ENCODE measurements at places on chromosomes 4 and X. TPM values are rescaled to one million over a fixed set of nuclear protein-coding genes. Genes with fewer than 3 reads are reported as not detected.

DNA sequence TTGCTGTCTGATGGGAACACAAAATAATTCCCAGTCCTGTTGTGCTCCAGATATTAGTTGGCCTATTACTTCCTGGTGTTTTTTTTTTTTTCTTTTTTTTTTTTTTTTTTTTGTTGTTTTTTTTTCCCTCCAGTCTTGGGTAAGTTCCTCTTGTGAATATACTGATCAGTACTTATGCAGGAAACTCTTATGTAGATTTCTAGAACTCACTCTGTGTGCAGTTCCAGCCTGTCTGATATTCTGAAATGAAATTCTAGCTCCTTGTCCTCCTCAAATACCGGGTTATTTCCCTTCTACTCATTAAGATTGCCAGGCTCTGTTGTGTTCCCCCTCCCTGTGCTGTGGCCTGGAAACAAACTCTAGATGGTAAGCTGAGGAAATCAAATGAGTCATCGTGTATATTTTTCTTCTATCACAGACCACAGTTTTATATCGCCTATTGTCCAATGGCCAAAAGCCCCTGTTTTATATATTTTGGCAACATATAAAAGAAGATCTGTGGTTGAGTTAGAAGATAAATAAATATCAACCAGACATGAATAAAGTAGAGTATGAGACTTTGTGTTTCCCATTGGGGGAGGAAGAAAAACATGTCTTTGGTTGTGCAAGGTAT, 124.3 kb upstream of the UGT8 start:
- DNase-seq, result no peak

DNA sequence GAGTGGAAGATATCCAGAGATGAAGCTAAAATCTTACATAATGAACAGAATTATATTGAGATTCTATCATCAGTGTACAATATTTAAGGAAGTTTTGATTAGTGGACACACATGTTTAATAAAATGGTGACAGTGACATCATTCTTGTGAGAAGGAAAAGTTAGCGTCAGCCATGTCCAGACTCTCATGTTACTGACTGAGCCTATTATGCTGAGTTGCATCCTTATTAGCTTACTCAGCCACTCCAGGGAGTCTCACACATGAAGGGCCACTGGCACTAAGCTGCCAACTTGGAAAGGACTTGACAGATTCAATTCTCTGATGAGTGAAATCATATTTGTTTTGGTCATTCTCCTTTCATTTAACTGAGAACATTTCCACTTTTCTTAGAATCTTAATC, 170.6 kb downstream of the BANK1 start:
- no peak for DNase-seq

GRCh38 chrX:24243188-24243587, 70.7 kb downstream of the SUPT20HL2 start:
- no peak for DNase-seq

Gene MAGEA2
- not detected for total RNA-seq

Measured in neural crest cell (in vitro differentiated cells).